Chondrocyte (in vitro differentiated cells): ENCODE measurements at places on chromosomes 7 and 10.

DNA sequence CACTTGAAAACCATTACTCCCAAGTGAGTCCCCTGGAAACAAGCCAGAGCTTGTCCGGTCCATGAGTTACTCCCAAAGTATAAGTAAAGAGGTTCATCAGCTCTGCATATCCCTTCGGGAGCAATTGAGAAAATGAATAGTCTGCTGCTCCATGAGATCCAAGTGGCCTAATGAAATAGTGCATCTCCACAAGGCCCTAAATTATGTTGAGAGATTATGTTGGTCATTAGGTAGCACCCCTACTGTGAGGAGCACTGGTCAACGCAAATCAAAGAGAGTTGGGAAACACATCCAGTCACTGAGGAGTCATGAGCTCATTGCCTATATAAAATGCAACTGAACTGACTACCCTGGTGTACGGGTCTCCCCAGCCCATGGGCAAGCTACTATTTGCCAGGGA lies 205.5 kb upstream of the AOAH start:
- DNase-seq = no peak

GRCh38 chr7:100892364-100893317 lies 3.0 kb downstream of the ACHE start:
- DNase-seq = no peak

DNA sequence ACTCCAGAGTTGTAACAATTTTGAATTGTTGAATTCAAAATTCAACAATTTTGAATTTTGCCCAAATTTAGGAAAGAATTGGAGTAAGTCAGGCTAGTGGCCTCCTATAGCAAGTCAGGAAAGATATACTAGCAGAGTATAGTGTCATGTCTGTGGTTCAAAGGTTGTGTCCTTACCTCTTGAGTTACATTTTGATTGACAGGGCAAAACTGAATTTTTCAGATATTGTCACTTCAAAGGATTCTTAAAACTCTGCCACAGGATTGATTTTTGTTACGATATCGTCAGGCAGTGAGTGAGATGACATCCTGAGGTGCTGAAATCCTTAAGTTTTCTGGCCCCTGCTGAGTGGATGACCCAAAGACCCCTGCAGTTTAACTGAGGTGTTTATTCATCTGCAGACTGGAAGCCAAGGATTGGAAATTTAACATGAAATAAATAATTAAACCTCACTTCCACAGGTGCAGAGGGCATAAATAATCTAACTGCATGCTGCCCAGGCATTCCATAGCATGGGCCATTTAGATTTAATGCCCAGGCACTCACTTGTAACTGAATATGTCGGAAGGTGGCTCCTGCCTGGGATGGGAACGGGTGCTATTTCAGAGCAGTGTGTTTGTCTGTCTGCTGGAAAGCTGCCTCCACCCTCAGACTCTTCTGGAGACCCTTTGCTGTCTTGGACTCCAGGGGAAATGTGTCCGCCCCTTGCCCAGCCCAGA lies 50.8 kb downstream of the RBM20 start:
- DNase-seq = no peak

DNA sequence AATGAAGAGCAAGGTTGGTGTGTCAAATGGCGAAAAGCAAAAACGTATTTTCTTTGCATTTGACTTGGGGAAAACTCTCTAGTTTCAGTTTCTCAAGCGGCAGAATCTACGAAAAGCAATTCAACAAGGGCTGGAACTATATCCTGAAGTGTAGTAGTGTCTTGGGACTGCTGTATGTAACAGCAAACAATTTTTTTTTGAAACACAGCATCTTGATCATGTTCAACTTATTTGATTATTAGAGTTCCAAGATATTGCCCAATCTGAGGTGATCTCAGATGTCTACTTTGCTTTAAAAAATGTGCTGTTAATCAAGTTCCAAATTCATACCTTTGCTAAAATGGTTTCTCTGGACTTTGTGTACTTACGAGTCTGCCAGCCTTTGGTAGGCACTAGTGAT lies 120.6 kb downstream of the ZWINT start:
- DNase-seq = no peak

GRCh38 chr7:28423918-28424514 lies 11.7 kb downstream of the CREB5 start:
- no peak for DNase-seq

GRCh38 chr10:116371737-116372136 lies 47.5 kb downstream of the CCDC172 start:
- no peak for DNase-seq

DNA sequence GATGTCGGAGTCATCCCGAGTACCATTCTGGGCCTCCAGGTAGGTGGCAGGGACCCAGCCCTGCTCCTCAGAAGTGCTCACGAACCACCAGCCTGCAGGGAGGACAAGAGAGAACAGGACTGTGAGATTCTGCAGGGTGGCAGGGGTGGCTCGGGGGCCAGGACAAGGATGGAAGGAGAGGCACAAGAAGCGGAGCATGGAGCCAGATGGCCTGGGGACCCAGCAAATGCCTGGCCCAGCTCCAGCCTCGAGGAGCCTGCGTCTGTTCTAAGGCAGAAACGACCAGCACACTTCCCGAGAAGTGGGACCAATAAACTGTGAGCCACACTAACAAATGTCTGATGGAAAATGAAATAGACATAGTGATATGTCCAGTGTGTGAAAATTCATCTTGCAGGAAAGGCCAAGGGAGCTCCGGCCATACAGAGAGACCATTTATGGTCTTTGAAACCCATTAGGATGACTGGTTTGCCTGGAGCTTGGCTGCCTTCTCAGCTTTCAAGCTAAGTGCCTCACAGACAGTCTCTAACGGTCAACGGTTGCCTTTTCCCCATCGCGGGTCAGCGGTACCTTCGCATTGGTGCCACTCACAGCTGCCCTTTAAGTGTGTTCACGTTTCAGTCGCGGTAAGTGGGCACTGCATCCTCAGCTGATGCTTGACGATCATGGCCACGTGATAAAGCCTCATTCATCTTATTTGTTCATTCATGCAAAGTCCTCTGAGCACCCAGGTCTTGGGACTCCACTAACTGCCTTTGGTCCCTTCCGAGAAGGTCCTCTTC lies 133.8 kb downstream of the NEURL1 start:
- DNase-seq = no peak
